Motor neuron (in vitro differentiated cells): ENCODE measurements at places on chromosomes 1 and 21.
A peak's percentile ranks its signal among the peaks of the same experiment; 100 is the strongest.

DNA sequence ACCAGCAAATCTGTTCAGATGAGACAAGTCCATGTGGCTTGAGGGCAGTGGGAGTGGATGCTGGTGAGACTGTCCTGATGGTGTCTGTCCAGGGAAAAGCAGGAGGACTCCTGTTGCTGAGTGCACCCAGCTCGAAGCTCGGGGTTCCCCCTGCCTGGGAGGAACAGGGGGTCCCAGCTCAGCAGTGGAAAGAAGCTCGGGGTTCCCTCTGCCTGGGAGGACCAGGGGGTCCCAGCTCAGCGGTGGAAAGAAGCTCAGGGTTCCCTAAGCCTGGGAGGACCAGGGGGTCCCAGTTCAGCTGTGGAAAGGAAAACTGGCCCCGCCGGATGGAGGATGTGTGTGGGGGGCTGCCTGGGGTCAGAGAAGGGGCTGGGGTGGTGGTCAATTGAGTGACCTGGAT is 39.1 kb downstream of the CRYAA start:
- no peak for ATAC-seq

- ATAC-seq = peak; percentile 82
These were observed 126.9 kb downstream of the CLIC6 start for GRCh38 chr21:34795548-34796180.

GRCh38 chr1:1402072-1402900 is 3.2 kb upstream of the CCNL2 start:
- ATAC-seq = no peak

GRCh38 chr1:151156515-151156819 is at the start of gene TNFAIP8L2:
Gene TNFAIP8L2 (plus strand): TSS chr1:151156649. CDS start chr1:151158698, 2,049 bp downstream.
- peak; percentile 39 for ATAC-seq

- no peak for ATAC-seq
These were observed 2.5 kb upstream of the POGK start for GRCh38 chr1:166836733-166837132.

- peak; percentile 30 for ATAC-seq
These were observed 89.6 kb downstream of the CCDC185 start for GRCh38 chr1:223482766-223483165.

GRCh38 chr1:226154593-226154992 is 31.9 kb downstream of the ACBD3 start:
- no peak for ATAC-seq

GRCh38 chr1:53945183-53945432 is 391 bp downstream of the IFT25 start:
- no peak for ATAC-seq

DNA sequence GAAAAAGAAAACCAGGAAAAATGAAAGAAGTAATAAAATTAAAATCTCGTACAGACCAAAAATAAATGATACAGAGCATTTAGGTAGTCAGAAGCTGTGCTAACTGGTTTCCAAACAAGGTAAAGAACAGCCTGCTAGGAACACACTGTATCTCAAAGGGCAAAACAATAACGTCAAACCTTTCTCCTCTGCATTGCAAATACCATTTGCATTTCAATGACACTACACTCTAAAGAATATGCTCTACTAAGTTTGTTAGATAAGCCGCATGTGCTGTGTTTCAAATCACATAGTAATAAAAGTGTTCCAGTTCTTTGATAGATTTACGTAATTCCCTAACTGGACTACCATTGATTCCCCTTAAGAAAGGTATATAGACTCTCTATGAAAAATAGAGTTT is 648.8 kb downstream of the PLA2G4A start:
- peak; percentile 76 for ATAC-seq
